Heart right ventricle (tissue), 16 donors: ENCODE measurements at places on chromosomes 11 and 22.

GRCh38 chr22:45574069-45574703, 71.5 kb downstream of the FBLN1 start:
- no peak for DNase-seq

GRCh38 chr11:15641271-15642045, 526.7 kb downstream of the INSC start:
- DNase-seq = no peak

- DNase-seq = no peak
Observed at GRCh38 chr22:17781319-17782031, 7.2 kb upstream of the BID start.

DNA sequence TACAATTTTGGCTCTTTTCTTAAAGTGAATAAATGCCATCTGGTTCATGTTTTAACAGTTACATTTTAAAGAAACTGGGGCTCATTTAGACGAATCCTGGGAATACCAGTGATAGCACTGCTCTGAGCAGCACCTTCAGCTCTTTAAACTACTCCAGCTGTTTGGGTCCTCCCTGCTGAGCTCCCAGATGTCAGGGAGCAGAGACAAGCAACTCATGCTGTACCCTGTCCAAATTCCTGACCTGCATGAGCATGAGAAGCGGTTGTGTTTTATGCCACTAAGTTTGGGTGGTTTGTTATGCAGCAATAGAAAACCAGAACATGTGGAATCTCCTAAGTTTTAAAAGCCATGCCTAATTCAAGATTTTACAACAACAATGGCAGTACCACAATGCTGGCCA, 90.0 kb downstream of the FDX1 start:
- DNase-seq = no peak

GRCh38 chr11:11069841-11070835, 212.3 kb upstream of the ZBED5 start:
- no peak for DNase-seq

GRCh38 chr11:45225277-45225676, 60.9 kb downstream of the SYT13 start:
- DNase-seq = no peak

DNA sequence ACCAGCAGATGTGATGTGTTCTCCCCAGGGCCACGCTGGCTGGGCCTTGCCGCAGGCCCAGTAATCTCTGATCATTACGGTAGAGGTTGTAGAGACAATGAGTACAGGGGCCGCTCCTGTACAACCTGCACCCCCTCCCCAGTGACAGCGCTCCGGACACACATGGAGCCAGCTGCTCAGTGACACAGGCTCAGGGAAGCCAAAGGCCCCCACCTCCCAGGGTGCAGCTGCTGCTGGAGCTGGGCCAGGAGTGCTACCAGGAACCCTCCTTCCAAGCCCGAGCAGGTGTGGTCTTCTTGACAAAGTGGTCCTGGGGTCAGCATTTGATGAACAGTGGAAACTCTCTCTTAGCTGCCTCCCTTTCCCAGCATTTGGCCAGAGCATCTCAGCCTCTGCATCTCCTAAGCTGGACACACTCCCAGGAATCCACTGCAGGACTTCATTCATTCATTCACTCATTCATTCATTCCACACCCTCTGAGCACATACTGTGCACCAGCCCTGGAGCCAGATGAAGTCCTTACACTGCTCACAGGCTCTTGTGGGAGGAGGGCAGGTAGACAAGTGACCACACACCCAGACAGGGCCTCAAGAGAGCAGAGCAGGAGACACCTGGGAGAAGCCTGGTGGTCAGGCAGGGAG, 49.6 kb upstream of the MPEG1 start:
- no peak for DNase-seq

GRCh38 chr11:69429716-69430491, 51.6 kb upstream of the LINC01488 start:
- no peak for DNase-seq

DNA sequence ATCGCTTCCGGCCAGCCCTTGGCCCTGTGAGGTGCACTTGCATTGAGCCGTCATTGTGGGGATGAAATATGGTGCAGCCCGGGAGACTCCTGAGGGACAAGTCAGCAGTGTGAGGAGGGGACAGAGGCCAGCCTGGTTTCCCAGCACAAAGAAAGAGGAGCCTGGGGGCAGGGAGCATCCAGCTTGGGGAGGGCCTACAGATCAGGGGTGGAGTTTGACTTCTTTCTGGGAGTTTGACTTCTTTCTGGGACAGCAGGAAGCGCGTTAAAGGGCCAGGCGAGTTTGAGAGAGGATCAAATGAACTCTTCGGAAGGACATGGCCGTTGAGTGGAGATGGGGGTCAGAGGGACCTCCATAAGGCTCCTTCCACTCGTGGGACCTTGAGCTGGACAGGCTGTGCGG, 91.9 kb downstream of the LRRC32 start:
- DNase-seq = peak; percentile 84

DNA sequence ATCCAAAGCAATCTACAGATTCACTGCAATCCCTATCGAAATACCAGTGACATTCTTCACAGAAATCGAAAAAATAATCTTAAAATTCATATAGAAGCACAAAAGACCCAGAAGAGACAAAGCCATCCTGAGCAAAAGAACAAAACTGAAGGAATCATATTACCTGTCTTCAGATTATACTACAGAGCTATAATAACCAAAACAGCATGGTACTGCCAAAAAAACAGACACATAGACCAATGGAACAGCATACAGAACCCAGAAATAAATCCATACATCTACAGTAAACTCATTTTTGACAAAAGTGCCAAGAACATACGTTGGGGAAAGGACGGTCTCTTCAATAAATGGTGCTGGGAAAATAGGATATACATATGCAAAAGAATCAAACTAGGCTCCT, 18.9 kb downstream of the RRP8 start:
- no peak for DNase-seq

- no peak for DNase-seq
Observed at GRCh38 chr11:66969584-66970225, 5.4 kb upstream of the C11orf86 start.

GRCh38 chr11:127110542-127110941, 110.0 kb upstream of the KIRREL3 start:
- DNase-seq = no peak

GRCh38 chr11:88604260-88604659, 266.7 kb upstream of the CTSC start:
- no peak for DNase-seq

DNA sequence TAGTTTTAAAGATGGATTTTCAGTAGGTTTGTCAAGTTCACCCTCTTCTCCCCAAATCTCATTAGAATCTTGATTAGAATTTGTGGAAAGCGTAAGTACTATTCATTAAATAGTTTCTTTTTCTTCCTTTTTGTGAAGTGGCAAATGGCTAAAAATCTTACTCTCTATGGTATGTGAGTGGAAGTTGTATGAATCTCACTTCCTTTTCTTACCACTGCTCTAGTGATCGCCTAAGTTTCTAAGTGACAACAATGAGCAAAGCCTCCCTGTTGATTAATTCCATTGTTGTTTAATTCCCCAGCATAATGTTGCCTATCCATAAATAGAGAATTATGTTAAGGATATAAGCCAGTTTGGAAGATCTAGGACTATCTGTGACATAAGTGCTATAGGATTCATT, 82.7 kb downstream of the PGR start:
- DNase-seq = no peak

DNA sequence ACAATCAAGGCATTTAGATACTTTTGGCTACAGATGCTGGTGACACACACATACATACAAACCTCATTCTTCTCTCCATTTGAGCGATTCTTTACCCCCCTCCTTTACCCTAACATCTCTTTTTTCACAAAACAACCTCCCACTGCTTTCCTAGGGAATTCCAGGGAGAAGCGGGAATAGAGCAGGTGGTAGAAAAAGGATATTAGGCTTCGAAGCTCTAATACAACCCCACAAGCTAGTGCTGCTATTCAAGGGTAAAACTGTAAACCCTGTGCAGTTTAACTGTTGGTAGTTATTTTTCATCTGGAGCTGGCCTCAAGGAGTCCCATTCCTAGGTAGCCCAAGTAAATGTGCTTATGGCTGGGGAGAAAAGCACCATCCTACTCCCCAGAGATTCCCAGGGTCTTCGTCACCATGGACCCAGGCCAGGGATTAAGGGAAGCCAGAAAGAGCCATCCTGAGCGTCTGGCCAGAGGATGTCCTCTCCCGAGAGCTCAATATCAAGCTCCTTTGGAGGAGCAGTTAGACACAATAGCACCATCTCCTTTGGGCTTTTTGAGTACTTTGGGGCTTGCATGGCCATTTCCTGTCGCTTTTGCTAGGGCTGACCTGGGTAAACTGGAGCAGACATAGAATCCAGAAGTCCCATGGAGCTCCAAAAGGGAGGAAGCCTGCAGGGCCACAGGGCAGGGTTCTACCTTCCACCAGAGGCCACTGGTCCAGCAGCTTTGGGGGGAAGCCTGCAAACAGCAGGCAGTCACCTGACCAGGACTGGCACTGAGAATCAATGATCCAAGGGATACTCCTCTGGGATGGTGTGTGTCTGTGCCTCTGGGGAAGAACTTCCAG, 3.1 kb downstream of the MAML2 start:
- no peak for DNase-seq

- DNase-seq = no peak
Observed at GRCh38 chr11:130947889-130948288, 31.6 kb upstream of the SNX19 start.

GRCh38 chr11:107598225-107599139, 7.5 kb downstream of the ELMOD1 start:
- no peak for DNase-seq

DNA sequence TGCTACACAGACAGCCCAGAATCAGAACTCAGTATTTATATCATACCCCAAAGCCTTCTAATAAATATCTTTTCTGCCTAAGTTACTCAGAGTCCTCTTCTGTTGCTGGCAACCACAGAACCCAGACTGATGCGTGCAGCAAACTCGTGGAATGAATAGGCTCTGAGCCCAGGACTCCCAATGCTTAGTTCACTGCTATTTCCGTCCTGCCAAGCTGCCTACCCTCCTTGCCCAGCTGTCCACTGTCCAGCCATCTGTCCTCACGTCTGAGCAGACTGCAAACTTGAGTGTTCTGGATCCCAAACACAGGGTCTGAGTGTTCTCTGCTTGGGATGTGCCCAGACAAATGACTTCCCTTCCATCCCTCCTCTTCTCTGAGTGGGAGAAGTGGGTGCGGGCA, 19.4 kb downstream of the PTPN5 start:
- no peak for DNase-seq

- peak; percentile 63 for DNase-seq
Observed at GRCh38 chr11:6419009-6419631, at the start of gene APBB1. Gene APBB1, minus strand, starts transcription at chr11:6419094. Its CDS starts 7,747 bp downstream, at chr11:6411347.

- DNase-seq = peak; percentile 46
Observed at GRCh38 chr11:85718991-85719807, 33.2 kb upstream of the CCDC89 start.

- DNase-seq = no peak
Observed at GRCh38 chr22:47678048-47678447, 915.6 kb downstream of the TBC1D22A start.

- no peak for DNase-seq
Observed at GRCh38 chr11:130431801-130432200, 3.4 kb upstream of the ADAMTS8 start.

DNA sequence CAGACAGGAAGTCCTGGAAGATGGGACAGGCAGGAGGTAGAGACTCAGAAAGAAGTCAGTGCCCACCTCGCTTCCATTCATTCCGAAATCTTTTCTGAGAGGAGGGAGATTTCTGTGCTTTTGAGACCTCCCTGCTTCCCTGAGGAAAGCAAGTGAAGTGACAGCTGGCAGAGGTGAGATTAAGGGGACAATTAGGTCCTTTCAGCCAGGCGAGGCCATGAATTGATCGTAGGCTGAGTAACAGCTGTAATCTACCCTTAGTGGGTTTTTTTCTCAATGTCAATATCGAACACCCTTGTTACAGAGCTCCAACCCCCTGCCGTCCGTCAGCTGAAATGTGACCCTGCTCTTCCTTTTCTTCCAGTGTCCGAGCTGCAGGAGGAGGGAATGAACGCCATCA, 96.0 kb downstream of the PARVA start:
- DNase-seq = no peak

- no peak for DNase-seq
Observed at GRCh38 chr11:57619331-57619730, 21.8 kb downstream of the SERPING1 start.

GRCh38 chr11:28798286-28798685, 690.1 kb downstream of the METTL15 start:
- no peak for DNase-seq

DNA sequence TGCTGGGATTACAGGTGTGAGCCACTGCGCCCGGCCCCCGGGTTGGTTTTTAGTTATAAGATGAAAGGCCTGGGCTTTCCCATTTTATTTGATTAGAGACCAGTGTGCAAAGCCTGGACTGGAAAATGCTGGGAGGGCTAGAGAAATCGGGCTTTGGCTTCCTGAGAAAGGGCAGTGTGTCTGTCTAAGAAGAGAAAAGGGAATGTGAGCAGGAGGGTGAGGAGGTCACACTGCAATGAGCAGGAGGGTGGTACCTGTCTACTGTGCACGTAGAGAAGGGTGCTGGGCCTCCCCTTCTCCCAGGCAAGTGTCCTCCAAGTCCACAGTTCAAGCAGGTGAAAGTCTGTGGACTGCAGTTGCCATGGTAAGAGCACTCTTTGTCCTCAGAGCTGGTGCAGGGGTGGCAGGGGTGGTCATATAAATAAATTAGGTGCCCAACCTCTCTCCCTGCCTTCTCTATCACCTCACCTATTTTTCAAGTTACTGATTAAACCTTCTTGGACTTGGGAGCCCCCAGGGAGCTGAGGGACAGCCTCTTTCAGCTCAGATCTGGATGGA, 30.8 kb downstream of the SLC5A1 start:
- no peak for DNase-seq

GRCh38 chr11:15943418-15944197, 412.7 kb downstream of the SOX6 start:
- DNase-seq = no peak

GRCh38 chr11:70548976-70549375, 150.6 kb downstream of the CTTN start:
- no peak for DNase-seq

- no peak for DNase-seq
Observed at GRCh38 chr11:41254966-41255365, 204.5 kb downstream of the LRRC4C start.

- DNase-seq = peak; percentile 72
Observed at GRCh38 chr11:128908391-128909246, 17.5 kb downstream of the KCNJ5 start.

DNA sequence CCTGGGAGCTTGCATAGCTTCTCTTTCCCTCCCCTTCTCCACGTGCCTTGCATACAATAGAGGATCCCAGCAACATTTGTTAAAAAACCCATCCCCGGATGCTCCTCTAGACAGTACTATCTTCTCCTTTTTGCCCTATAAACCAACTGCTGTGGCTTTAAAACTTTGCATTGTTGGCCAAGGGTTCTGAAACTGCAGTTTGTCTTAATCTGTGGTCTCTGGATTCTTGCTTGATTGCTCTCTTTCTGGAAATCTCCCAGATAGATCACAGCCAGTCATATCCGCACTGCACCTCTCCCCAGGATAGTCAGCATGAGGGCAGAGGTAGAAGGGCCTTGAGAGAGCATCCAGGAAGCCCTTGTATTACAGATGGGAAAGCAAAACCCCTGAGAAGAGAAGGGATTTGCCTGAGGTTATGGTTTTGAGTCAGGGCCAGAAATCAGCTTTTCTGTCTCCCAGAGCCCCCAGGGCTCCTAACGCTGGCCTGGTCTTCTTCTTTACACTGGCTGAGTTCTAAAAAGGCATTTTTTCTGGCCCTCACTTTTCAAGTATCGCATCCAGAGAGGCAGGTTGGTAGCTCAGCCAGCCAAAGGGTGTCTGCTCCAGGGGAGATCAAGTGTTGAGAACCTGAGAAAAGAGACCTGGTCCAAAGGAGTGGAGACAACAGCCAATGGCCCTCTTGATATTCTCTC, 70.6 kb downstream of the ADM start:
- DNase-seq = no peak
